HuH-7 (cell line): ENCODE measurements at places on chromosomes 5 and 9.

DNA sequence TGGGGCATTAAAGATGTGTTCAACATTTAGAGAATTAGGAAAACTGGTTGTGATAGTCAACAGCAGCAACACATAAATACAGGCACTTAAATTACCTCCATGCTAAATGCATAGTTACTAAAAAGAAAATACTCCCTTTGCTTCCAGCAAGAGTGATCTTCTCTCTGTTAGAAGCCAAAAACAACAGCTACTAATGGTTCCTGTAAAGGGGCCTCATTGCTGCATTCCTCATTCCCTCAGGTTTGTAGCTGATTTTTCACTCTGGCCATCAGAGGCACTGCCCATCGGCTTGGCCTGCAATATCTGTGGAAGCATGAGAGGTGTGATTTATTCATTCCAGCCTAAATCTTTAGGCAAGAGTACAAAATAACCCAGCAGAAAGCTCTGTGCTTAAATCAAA lies 466.0 kb upstream of the ADAMTS16 start:
- DNase-seq, result no peak

DNA sequence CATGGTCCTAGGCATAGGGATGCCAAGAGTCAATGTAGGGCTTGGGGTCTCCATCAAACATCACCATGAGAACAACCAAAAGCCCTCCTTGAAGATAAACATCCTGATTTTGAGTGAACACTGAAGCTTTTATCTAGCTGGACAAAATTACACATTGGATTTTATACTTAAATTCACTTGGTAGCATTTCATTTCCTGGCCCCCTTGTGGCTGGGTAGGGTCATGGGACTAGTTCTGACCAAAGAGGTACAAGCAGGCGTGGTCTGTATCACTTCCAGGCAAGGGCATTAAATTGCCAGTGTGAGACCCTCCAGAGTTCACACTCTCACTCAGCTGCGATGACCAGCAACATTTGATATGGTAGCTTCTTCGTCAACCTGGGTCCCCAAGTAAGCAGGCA lies 320.3 kb downstream of the ACTL7B start:
- peak; percentile 40 for DNase-seq

- no peak for DNase-seq
These were observed 16.7 kb upstream of the AJM1 start for GRCh38 chr9:136825295-136826187.

DNA sequence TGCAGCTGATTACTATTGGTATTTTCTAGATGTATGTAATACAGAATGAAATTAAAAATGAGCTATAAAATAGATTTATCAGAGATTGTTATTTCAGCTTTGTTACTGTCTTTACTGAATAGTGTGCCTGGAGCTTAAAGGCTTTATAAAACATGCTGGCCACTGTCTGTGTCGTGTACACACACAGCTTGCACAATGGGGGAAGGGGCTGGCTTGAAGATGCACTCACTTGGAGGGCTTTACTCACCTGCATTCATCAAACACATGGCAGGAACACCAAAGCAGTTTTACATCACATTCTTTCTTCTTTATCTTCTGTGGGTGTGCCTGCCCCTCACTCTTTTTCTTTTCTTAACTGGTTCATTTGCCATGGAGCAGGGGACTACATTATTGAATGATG lies 60.9 kb downstream of the TLE4 start:
- DNase-seq, result no peak

- DNase-seq, result no peak
These were observed 129.3 kb upstream of the OSMR start for GRCh38 chr5:38716516-38716915.

GRCh38 chr5:1913578-1913977 lies 30.9 kb upstream of the IRX4 start:
- no peak for DNase-seq

- DNase-seq, result no peak
These were observed 25.7 kb downstream of the FAM170A start for GRCh38 chr5:119655061-119655460.

DNA sequence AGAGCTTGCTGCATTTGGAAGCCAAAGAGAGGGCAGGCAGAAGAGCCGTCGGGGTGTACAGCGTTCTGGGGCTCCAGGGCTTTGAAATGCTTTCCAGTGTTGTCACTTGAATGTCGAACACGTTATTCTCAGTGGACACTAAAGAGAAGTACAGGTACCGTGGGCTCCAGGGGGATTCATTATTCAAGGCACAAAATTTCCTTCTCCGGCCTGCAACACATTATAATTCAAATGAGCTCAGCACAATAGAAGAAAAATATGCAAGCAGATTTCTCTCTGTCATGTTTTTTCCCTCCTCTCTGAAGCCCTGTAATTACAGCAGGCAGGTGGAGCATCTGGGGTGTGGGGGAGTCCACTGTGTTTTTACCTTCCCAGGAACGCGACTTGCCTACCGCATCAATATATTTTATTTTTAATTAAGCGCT lies 293.1 kb downstream of the ZSWIM6 start:
- DNase-seq, result no peak

DNA sequence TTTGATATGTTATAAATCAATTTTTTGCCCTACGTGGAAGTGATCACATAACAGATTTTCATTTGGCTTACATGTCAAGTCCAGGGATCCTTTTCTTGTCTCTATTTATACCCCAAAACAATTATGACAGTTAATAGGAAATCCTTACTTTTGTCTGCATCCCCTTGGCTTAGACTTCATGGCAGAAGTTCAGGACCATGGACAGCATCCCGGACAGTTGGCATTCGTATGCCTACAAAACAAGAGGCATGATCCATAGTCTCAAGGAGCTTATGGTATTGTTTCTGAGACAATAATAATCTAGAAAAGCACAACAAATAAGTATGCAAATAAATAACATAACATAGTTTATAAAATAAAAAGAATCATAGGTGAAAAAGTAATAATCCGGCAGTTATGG lies 214.3 kb upstream of the GRIA1 start:
- peak; percentile 9 for DNase-seq

DNA sequence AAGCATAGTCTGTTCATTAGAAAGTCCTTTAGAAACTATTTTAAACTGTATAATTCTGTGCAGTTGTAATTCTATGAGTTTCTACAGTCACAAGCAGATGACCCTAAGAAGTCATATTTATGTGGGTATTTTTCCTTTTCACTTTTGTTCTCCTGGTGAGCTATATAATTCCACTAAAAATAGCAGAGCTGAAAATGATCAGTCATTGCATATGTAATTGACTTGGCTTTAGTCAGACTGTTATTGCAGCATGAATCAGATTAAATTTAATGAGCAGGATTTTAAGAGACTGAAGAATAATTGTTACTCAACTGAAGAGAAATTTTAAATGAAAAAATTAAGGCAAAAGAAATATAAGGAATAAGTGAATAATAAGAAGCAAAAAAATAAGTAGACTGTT lies 108.5 kb downstream of the MTREX start:
- DNase-seq, result no peak

- peak; percentile 5 for DNase-seq
These were observed 6.4 kb downstream of the SPINK6 start for GRCh38 chr5:148209151-148209770.

GRCh38 chr9:121840838-121841760 lies 189.7 kb downstream of the DAB2IP start:
- DNase-seq, result no peak

- no peak for DNase-seq
These were observed 35.0 kb upstream of the UNC5A start for GRCh38 chr5:176775409-176775808.

DNA sequence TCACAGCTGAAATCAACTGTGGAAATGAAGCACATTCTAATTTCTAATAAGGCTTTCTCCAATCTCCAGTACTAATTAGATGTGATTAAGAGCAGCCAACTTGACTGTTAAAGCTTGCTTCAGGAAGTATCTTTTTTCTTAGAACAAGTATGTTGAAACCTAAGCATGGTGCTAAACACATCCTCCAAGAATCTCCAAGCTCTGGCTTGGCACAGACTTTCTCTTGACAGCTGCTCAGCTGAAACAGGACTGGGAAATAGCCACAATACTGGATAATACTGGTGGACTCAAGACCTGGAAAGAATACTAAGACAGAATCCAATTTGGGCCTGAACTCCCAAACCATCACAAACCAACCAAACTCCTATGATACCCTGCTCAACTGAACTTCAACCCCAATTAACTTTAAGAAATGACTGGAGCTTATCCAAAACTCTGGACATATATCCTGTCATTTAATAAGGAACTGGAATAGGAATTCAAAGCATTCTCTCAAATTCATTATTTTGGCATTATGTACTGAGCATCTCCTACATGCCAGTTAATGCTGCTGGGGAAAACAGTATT lies 16.2 kb downstream of the PRKAA1 start:
- no peak for DNase-seq

DNA sequence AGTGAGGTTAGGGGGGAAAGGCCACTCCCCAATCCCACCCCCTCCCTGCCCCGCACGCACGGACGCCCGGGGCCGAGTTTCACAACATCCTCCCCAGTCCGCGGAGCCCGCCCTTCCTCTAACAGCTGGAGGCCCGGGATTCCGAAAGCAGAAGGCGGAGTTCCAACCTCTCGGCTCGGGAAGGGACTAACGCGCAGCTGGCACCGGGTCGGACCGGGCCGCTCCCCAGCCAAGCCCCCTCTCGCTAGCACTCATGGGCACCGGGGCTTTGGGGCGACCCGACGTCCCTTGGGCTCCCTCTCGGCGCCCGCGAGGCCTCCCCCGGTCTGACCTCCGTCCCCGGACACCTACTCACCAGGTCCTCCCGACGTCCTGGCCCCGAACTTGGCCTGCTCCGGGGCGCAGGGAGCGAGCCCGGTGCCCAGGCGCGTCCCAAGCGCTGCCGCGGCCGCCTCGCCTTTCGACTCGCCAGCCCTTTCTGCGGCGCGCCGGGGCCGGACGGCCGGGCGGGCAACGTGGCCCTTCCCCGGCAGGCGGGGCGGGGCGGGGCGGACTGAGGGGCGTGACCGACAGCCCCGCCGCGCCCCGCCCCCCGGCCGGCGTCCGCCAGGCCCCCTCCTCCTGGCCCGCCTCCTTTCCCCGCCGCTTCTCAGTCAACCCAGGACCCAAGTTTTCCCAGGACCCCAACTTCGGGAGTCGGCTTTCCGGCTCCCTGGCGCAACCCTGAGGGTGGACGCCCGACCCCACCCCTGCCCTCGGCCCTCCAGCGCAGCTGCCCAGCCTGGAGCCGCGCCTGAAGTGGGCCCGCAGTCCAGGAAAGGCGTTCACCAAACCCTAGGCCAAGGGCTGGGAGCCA lies at the start of gene MGAT1:
Gene MGAT1 (minus strand): TSS at position 482 of the 856 bp plus-strand sequence. CDS start 9,835 bp downstream, outside the sequence.
- peak; percentile 85 for DNase-seq

DNA sequence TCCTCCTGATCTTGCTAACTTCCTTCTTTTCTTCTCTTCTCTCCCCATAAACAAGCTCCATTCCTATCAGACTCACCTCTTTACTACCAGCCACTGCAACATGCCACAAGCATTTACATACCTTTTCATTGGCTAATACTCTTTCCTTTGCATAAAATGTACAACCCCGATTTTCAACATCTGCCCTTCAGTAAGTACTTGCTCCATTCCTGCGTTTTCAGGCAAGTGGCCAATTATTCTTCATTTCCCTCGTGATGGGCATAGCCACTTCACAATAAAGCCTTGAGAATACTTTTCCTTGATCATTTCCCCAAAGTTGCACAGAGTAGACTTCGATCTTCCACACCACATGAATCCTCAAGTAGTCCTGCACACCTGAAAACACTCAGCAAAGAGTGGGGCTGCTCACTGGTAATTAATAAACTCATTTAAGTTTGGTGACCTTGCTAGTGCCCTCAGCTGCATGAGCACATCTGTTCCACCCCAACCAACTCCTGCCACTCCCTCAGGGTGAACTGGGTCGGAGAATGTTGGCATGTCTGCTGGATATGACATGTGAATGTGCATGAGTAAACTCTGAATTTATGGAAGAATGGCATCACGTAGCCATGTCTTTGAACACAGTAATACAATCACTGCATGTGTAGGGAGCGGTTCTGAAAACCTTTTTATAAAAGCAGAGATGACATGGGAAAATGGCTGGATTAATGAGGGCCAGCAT lies 535.8 kb downstream of the SEMA5A start:
- no peak for DNase-seq

DNA sequence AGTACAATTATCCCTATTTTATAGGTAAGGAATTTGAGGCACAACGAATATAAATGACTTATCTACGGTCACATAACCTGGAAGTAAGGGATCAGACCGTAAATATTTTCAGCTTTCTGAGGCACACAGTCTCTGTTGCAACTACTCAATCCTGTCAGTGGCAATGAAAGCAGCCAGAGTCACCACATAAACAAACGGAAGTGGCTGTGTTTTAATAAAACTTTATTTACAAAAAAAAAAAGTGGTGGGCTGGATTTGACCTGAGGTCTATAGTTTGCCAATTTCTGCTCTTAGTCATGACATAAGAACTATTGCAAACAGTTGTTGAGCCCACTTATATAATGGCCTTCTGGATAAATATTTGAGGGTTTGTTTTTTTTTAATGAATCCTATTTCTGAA lies 29.6 kb downstream of the ZNF366 start:
- no peak for DNase-seq

- DNase-seq, result no peak
These were observed 95.2 kb downstream of the DEPDC1B start for GRCh38 chr5:60604771-60605170.

GRCh38 chr5:21776466-21776865 lies 1076.7 kb downstream of the CDH12 start:
- no peak for DNase-seq
